ENCODE measurements at places on chromosomes 11 and 22.

GRCh38 chr11:105644839-105645573, 35.1 kb downstream of the GRIA4 start:
- no peak for DNase-seq

- DNase-seq = no peak
Measured at GRCh38 chr22:42844756-42845155, 12.3 kb downstream of the ARFGAP3 start.

GRCh38 chr22:44519886-44520285, 21.9 kb upstream of the RTL6 start:
- no peak for DNase-seq

GRCh38 chr11:123202155-123203151, 7.4 kb upstream of the CLMP start:
- DNase-seq = no peak

DNA sequence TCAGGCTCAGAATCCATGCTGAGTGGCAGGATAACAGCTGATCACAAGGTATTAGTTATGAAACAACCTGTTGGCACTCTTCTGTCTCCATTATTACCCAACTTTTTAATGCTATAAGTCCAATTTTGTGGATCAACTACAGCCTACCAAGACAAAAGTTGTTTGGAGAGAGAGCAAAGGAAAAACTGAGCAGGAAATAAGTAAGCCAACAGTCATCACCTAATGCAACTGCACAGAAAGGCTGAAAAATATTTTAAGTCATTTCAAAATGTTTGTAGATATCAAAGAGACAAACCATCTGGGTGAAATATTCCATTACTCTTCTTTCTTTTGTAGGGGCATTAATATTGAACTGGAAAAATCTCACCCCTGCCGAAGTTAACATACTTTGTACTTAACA, 41.6 kb downstream of the FDX1 start:
- DNase-seq = no peak

- no peak for DNase-seq
Measured at GRCh38 chr11:30364139-30364836, 41.4 kb downstream of the ARL14EP start.

GRCh38 chr22:27381552-27381951, 420.0 kb downstream of the MN1 start:
- no peak for DNase-seq

DNA sequence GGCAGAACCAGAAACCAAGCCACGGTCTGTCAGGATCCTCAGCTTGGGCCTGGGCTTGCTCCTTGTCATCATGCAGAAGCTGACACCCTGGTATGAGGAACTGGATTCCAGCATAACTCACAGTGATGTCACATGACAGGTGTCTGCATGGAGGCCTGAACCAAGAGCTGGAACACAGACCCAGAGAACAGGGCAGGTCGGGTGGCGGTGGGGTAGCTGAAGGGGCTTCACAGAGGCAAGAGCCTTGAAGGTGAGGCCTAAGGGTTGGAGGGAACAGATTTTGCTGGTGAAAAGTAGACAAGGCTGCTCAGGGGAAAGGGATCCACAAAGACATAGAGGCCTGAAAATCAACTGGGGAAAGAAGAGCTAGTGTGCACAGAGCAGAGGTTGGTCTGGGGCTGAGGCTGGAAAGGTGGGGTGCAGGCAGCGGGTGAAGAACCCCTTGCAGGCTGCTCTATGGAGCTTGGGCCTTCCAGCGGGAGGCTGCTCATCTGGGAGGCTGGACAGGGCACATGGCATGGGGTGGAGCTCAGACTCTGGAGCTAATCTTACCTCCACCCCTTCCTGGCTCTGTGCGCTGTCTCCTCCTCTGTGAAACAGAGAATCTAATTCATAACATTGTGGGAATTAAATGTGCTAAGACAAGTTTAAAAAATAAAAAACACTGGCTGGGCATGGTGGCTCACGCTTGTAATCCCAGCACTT, 18.4 kb upstream of the RPS3 start:
- DNase-seq = no peak

GRCh38 chr11:11992257-11993212, 15.9 kb downstream of the DKK3 start:
- no peak for DNase-seq

DNA sequence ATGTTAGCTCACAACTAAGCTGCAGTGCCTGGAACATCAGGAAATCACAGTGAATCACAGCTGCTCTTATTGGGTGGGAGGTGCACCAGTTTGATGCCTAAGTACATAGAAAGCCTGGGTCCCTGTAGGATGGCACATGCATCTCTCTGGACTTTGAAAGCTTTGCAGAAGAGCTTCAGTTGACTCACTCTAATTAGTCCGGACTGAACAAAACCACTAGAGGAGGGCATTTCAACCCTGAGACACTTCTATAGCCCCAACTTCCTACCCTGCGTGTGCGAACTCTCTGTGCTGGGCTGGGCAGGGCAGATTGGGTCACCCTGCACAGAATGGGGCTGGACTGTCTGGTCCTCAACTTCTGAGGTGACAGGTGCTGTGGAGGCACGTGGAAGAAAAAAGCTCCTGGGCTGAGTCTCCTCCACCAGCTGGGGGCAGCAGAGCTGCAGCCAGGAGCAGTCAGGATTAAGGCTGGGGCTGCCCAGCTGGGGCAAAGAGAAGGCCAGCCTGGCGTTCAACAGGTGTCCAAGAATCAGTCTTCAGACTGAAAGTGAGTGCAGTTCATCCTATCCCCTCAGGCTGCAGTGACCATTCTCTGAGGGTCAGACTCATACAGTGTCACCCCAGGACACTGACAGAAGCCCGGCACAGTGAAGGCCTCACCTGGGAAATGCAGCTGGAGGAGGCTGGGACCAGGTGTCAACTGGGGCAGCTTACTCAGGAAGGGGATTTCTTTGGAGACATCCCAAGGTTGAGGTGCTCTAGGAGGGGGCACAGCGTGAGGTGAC, 22.1 kb downstream of the GGTLC2 start:
- no peak for DNase-seq

GRCh38 chr22:36409056-36409455, 21.3 kb upstream of the MYH9 start:
- no peak for DNase-seq

DNA sequence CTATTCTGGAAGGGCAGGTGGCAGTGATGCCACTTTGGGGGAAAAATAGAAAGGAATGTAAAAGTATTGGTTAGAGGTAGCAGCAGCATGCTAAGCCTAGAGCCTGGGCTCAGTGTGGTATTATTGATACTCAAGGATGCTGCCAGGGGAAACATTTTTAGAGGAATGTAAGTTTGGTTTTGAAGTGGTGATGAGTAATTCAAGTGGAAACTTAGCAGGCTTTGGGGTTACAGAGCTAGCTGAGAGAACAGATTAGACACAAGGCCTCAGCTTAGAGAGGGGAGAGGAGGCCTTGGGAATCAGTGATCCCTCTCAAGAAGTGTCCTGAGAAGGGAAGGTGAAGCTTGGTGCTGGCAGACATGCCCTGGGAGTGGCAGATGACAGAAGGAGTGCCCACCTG, 32.9 kb upstream of the DDI1 start:
- DNase-seq = no peak

- no peak for DNase-seq
Measured at GRCh38 chr11:34909415-34909814, 6.8 kb downstream of the APIP start.

GRCh38 chr11:47607380-47607779, 13.2 kb upstream of the C1QTNF4 start:
- no peak for DNase-seq

- no peak for DNase-seq
Measured at GRCh38 chr22:30186510-30186909, 60.0 kb downstream of the LIF start.

GRCh38 chr11:84901991-84902390, 725.2 kb downstream of the DLG2 start:
- no peak for DNase-seq

DNA sequence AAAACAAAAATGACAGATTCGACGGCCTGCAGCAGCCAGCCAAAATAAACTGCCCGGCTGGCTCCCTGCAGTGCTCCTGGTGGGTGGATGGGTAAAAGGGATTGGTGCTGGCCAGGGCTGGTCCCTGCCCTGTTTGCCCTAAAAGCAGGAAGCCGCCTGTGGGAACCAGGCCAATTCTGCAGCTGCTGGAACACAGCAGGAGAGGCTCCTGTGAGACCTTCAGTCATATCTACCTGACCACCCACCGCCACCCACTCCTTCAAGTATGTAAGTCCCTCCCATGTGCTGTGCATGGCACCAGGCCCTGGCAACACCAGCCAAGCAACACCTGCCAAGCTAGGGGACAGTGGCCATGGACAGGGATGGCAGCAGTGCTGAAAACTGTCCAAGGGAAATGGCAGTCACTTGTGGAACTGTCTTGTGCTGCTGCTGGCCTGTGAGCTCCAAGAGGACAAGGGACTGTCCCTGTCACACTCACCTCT, 48.7 kb upstream of the ARFGAP3 start:
- no peak for DNase-seq

Measured in stimulated activated CD4-positive, alpha-beta T cell treated with anti-CD3 and anti-CD28 coated beads, TNF-alpha, amount 100 ng/mL, for 1 hour (primary cell).